ENCODE measurements at places on chromosomes 3 and 15. TPM values are rescaled to one million over a fixed set of nuclear protein-coding genes. Genes with fewer than 3 reads are reported as not detected.

GRCh38 chr3:109973733-109974132, 636.4 kb upstream of the DPPA4 start:
- no peak for DNase-seq

The C15orf39 gene
- 32.7 TPM for total RNA-seq

GRCh38 chr15:68763063-68763462, 57.6 kb downstream of the ANP32A start:
- DNase-seq: no peak

The DCP1A gene
- total RNA-seq: 21.0 TPM

DNA sequence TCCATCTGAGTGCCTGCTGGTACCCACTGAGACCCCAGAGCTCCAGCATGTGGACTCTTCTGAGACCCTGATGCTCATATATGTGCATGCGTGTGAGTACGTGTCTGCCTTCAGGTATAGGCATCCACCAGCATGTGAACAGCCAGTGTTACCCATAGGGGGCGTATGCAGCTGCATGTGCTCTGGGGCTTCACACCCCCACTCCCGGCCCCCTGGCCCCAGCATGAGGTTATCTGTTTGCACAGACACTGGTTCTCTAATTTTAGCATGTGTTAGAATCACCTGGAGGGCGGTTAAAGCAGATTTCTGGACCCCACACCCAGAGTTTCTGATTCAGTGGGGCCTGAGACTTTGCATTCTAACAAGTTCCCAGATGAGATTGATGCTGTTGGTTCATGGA, 824 bp upstream of the CILP start:
- no peak for DNase-seq

The STRIT1 gene
- total RNA-seq: not detected

The MFN1 gene
- 50.2 TPM for total RNA-seq

DNA sequence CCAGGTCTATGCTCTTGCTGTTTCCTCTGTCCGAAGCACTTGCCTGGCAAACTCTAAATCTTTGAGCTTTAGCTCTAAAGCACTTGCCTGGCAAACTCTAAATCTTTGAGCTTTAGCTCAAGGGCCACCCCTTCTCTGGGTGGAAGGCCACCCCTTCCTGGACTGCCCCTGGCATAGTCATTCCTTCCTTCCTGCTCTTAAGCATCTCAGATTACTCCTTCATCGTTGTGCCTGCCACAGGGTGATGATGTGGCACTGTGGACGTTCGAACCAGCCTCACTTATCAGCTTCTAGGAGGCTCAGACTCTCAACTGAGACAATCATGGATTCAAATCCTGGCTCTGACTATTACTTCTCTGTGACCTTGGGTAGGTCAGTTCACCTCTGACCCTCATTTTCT, 10.5 kb upstream of the CRABP1 start:
- no peak for DNase-seq

DNA sequence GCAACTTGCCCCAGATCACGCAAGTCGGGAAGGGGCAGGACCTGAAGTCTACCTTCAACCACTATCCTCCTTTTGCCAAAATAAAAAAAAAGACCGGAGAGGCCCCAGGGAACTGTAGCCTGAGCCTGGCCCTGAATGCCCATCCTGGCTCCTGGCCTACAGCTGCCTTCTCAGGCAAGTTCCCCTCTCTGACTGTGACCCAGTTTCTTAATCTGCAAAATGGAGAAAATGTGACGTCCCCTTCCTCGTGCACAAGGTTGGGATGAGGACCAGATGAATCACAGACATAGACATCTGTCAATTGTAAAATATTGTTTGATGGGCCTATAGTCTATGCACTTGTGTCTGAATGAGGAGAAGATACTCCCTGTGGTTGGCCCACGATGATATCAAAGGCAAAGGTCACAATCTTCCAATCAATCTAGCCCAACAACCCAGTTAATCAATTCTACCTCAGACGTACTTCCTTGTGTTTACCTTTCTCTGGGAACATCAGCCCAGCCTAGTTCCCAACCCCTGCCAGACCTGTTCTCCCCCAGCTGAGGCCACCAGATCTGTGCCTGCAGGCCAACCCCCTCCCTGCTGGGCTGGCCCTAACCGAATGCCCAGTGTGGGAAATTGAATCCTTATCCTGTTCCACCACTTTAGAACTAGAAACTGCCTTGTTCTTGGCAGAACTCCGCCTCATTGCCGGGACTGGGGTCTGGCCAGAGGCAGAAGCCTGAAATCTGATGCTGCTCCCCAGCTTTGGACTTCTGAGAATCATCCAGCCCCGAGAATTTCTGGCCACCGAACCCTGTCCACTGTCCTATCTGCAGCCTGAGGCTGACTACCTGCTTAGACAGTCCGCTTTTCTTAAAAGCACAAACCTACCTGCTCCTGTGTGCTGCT, 101.8 kb upstream of the LIPC start:
- DNase-seq: peak; percentile 72

The IFRD2 gene
- total RNA-seq: 78.1 TPM

- DNase-seq: no peak
These were observed 343.2 kb downstream of the LSAMP start for GRCh38 chr3:116102037-116102436.

DNA sequence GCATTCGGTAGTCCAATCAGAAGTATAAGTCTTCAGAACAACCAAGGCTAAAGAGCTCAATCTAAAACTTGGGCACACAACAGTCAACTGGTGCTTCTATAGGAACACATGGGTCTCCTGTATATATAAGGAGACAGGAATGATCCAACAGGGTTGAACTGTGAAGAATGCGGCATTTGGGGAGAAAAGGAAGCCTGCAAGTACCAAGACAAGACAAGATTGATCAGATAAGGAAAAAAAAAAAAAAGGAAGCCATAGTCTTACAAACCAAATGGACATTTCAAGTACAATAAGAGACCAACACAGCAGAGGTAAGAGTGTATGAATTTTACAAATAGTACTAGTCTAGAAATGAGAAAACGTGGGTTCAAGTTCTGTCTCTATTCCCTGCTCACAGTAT, 6.5 kb downstream of the CPEB1 start:
- no peak for DNase-seq

- DNase-seq: no peak
These were observed 223.3 kb downstream of the P3H2 start for GRCh38 chr3:189897406-189897805.

GRCh38 chr3:171811295-171811912, 1.1 kb upstream of the PLD1 start:
- DNase-seq: no peak

GRCh38 chr3:194999491-194999890, 271.5 kb downstream of the XXYLT1 start:
- peak; percentile 1 for DNase-seq

The RASGRP1 gene
- 12.5 TPM for total RNA-seq

The PAQR9 gene
- total RNA-seq: 0.09 TPM

GRCh38 chr15:82315519-82316246, 33.6 kb downstream of the GOLGA6L10 start:
- DNase-seq: no peak

The GATM gene
- total RNA-seq: 79.5 TPM

DNA sequence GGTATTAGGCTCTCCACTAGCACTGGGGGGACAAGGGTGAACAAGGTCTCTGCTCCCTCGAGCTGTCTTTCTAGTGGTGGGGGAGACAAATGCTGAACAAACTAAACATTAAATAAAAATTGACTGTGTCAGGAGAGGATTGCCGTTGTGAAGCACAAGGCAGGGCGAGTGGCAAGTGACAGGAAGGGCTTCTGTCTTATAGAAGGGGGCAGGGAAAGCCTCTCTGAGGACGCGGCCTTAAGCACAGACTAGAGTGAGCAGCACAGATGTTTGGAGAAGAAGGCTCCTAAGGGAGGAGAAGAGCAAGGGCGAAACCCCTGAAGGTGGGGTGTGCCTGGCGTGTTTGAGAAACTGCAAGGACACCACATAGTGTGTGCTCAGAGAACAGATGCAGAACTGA, 50.9 kb upstream of the ATP2B2 start:
- no peak for DNase-seq

GRCh38 chr3:183172051-183172639, 9.6 kb upstream of the LAMP3 start:
- no peak for DNase-seq

GRCh38 chr3:102124704-102125103, 275.4 kb downstream of the NFKBIZ start:
- no peak for DNase-seq

The LRRC2 gene
- total RNA-seq: 7.5 TPM

The MYRIP gene
- total RNA-seq: 6.6 TPM

DNA sequence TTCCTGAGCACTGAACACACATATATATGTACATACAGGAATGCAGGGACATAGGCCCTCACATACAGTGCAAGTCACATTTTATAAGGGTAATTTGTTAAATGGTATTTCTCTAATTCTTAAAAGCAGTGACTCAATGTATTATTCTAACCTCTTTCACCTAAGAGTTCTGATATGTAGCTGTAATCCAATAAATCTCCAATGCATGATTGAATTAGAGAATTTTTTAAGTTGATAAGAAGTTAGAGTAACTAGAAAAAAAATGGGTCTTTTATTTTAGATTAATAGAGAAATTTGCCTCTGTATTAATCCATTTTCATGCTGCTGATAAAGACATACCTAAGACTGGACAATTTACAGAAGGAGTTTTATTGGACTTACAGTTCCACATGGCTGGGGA, 98.2 kb downstream of the RBMS3 start:
- DNase-seq: no peak

DNA sequence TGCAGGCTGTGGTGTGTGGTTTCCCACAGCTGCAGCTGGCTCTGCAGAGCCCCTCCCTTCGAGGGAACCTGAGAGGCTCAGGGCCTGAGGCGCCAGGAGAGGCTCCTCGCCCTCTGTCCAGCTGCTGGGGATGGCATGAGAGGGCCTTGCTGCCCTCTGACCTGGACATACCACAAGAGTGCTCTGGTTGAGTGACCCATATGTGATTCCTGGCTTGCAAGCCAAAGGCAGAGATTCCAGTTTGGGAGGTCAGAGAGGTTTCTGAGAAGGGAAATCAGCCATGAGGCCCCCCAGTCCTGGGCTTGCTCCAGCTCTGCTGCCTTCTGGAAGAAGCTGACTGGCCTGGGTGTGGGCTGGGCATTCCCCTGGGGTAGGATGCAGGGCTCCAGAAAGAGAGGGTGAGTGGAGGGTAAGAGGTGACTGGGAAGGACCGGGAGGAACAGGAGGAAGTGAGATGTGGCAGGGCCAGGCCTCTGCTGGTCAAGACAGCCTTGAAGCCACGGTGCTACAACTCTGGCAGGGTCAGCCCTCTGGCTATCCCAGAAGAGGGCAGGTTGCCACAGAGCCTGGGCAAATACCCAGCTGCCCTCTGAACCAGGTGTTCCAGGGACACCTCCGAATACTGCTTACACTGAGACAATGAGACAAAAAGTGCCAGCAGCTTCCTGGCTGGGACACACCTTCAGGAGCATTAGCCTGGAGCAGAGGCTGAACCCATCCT, 16.0 kb upstream of the SRP14 start:
- DNase-seq: peak; percentile 87

The RGMA gene
- 4.7 TPM for total RNA-seq

DNA sequence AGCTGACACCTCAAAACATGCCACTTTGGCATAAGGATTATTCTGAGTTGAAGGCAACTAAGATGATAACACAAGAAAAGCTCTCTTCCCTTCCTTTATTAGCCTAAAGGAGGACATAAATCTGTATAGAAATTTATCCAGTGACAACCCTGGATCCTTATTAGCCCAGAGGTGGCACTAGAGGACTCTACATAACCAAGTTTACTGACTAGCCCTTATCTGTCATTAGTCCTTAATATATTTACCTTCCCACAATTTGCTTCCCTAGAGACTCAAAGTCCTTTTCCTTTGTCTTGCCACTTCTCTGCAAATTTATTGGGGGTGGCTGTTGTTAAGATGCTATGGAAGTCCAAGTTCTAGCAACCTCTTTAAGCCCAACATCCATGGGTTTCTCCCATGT, 26.7 kb downstream of the CEP70 start:
- no peak for DNase-seq

DNA sequence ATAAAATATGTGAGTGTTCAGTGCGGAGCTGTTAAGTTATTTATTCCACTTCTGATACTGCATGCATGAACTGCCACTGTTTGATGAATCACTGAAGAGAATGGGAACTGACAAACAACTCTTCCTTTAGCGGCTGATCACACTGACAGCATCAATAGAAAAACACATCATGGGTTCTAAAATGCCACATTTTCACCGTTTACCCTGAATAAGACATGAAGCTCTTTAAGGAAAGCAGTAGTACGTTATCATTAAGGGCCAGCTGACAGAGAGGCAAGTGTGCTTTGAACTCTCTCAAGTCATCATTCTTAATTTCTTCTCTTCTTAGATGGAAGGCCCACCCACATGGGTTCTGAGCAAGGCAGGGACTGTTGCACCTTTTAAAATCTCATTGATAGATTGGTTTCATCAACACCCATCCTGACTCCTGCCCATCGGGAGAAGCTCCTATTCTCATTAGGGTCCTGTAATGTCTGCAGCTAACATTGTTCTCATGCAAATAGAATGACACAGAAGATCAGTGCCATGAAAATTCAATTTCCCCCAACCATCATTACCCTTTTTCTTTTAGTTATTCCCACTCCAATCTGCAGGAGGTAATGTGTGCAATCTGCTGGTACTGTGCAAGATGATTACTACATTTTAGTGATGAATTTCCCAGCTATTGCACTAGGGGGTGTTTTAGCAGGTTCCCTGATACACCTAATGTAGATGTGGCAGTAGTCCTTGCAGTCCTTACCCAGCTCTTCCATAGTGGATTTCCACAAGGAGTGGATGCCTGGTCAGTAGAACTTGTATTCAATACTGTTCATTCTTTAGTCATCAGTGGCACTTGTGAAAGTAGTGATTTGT, 119.1 kb downstream of the ROBO2 start:
- DNase-seq: no peak

GRCh38 chr3:138443521-138444503, 9.4 kb downstream of the ESYT3 start:
- no peak for DNase-seq

DNA sequence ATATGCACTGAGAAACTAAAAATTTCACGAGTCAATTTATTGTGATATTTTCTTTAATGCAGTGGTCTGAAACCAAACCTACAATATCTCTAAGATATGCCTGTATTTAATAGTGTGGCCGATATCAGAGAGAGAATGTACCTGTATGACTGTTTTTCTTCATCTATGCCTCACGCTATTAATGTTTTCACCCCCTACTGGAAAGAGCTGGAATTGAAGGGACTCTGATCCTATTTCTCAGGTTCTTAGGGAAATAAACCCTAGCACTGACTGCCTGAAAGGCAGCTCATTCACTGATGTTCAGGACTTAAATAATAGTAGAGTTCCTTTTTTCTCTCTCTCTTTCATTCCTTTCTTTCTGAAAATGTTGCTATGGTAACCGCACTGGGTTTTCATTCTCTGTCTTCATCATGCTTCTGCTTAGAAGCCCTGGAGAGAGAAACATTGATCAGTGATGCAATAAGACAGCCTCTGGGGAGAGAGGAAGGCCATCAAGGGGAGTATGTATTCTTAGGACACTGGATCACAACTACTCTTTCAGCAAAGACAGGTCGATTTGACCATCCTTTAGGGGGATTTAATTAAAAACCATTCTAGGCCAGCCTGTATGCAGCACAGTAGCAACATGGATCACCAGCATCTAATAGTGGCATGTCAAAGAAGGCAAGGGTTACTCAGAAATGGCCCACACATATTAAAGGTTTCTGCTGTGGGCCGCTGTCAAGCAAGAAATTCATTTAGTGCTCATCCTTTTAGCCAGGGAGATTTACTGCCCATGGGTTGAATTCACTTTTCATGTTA, 1135.7 kb downstream of the IGSF11 start:
- DNase-seq: no peak

Data from kidney (tissue), 22 donors.